ENCODE measurements at places on chromosomes 1 and 21. TPM values are rescaled to one million over a fixed set of nuclear protein-coding genes. Genes with fewer than 3 reads are reported as not detected.

DNA sequence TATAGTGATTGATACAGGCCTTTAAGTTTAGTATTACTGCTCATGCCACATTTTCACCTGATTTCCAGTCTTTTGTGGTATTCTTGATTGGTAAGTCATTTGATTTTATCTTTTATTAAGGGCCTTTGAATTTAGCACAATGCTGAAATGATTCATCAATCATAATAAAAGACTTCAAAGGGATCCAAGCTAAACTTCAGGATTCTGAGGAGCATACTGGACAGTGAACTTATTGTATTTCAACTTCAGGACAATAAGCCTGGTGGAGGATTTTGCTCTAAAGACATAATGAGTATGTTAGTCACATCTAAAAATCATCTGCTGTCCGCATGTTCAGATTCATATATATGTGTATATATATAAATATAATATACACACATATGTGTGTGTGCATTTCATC lies 233.3 kb downstream of the SETD4 start:
- no peaks in the 10 kb centered on the region for H3K36me3 ChIP-seq
- no peaks in the 10 kb centered on the region for H3K4me1 ChIP-seq
- DNase-seq = no peak
- no peak overlapping the region for H3K4me3 ChIP-seq
- H3K27me3 ChIP-seq = no peaks in the 10 kb centered on the region

GRCh38 chr1:170041423-170042192 lies 32.9 kb downstream of the KIFAP3 start:
- no peak for DNase-seq
- H3K4me3 ChIP-seq = no peak overlapping the region
- H3K27me3 ChIP-seq = no peaks in the 10 kb centered on the region
- no peak overlapping the region for H3K27ac ChIP-seq

DNA sequence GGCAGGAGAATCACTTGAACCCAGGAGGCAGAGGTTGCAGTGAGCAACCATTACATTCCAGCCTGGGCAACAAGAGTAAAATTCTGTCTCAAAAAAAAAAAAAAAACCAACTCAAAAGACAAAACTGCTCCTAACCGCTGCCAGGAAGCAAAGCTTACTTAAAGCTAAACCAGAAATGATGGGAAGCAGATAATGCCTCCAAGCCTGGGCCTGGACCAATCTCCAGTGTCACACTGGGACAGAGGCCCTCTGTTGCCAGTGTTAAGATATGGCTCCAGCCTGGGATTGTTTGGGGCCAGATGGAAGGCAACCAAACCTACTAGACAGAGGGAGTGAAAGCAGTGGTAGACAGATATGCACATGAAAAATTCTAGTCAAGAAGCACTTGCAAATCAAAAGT lies 36.9 kb downstream of the NSL1 start:
- no peak for DNase-seq
- H3K27ac ChIP-seq = no peak overlapping the region
- H3K4me3 ChIP-seq = no peak overlapping the region
- H3K4me1 ChIP-seq = no peaks in the 10 kb centered on the region
- no peaks in the 10 kb centered on the region for H3K27me3 ChIP-seq

AMPD2 gene
- 107 TPM for total RNA-seq

GJC2 gene
- total RNA-seq = 0.88 TPM

PYHIN1 gene
- 32.2 TPM for total RNA-seq

VWA5B1 gene
- not detected for total RNA-seq

PLA2G5 gene
- 1.9 TPM for total RNA-seq

Measured in Peyer's patch (tissue), 4 donors.